ENCODE measurements at places on chromosomes 2 and 18.

DNA sequence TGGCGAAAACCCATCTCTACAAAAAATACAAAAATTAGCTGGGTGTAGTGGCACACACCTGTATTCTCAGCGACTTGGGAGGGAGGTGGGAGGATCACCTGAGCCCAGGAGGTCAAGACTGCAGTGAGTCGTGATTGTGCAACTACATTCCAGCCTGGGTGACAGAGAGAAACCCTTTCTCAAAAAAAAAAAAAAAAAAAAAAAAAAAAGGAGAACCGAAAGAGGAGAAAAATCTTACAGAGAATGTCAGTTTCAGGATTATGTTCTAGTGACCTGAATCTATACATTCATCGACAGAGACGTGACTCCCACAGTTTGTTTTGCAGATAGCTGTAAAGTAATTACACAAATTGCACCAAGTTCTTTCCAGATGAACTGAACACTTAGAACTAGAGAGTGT is 187.8 kb downstream of the FTCDNL1 start:
- no peak overlapping the region for H3K4me3 ChIP-seq
- no peaks in the 10 kb centered on the region for H3K4me1 ChIP-seq
- H3K36me3 ChIP-seq, result no peaks in the 10 kb centered on the region
- peak; percentile 36 for DNase-seq
- H3K27me3 ChIP-seq, result no peaks in the 10 kb centered on the region

- H3K36me3 ChIP-seq, result no peaks in the 10 kb centered on the region
- H3K4me3 ChIP-seq, result no peak overlapping the region
- H3K4me1 ChIP-seq, result no peaks in the 10 kb centered on the region
- no peak overlapping the region for H3K27ac ChIP-seq
- H3K27me3 ChIP-seq, result no peaks in the 10 kb centered on the region
Observed at GRCh38 chr2:62966991-62967390, 83.6 kb upstream of the OTX1 start.

GRCh38 chr18:23536204-23536603 is 32.9 kb downstream of the RMC1 start:
- H3K27ac ChIP-seq, result no peak overlapping the region
- H3K4me3 ChIP-seq, result no peak overlapping the region
- H3K27me3 ChIP-seq, result no peaks in the 10 kb centered on the region
- H3K36me3 ChIP-seq, result peaks cover 21% of the 10 kb centered on the region
- no peak for DNase-seq

DNA sequence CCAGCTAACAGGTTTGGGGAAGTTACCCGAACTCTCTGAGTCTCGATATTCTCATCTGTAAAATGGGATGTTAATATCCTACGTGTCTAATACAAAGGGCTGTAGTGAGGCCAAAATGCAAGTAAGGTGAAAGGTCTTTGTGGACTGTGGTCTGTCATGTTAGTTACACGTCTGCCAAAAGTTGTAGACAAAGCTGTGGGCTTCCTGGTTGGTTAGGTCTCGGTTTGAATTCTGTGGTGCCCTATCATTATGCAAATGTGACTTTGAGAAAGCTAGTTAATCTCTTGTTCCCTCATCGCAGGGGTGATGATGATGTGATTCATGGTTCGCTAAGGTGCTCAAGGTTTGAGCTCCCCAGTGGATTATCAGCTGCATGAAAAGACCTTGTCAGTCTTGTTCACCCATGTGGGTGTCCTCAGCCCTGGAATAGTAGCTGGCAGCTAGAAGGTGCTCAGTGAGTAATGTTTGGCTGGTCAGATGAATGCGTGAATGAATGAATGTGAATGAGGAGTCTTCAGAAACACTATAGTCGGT is 23.1 kb downstream of the TRIB2 start:
- no peak overlapping the region for H3K4me3 ChIP-seq
- no peak for DNase-seq
- no peaks in the 10 kb centered on the region for H3K27me3 ChIP-seq
- H3K36me3 ChIP-seq, result peaks cover 2% of the 10 kb centered on the region
- no peaks in the 10 kb centered on the region for H3K4me1 ChIP-seq

DNA sequence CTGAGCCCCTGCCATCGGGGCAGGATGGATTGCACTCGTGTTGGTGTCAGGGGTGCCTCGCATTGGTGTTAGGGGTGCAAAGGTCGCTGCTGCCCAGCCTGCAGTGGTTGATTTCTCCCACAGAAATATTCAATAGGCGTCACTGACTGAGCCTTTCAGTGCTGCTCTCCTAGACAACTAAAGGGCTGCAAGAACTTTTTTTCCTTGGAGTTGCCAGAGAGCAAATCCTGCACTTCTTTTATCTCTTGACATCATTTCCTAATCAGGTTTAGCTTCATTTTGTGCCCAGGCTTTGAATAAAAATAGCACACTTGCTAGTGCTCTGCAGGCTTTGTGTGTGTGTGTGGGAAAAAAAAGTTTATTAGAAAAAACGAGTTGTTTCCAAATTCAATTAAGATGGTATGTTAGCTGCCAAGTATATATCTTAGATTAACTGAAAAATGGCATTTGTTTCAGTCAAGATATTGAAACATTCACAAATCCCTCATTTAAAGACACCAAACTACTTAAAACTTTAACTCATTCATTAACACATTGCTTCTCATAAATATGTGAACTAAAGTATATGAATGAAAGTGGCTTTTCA is 125.6 kb downstream of the SOCS6 start:
- H3K4me3 ChIP-seq, result no peak overlapping the region
- H3K36me3 ChIP-seq, result no peaks in the 10 kb centered on the region
- H3K4me1 ChIP-seq, result no peaks in the 10 kb centered on the region
- no peak for DNase-seq
- no peaks in the 10 kb centered on the region for H3K27me3 ChIP-seq

- peaks cover 3% of the 10 kb centered on the region for H3K4me1 ChIP-seq
- H3K27ac ChIP-seq, result no peak overlapping the region
- no peak overlapping the region for H3K4me3 ChIP-seq
- no peaks in the 10 kb centered on the region for H3K27me3 ChIP-seq
Observed at GRCh38 chr2:35410431-35411061, 945.0 kb upstream of the CRIM1 start.

- H3K4me3 ChIP-seq, result no peak overlapping the region
- H3K27me3 ChIP-seq, result no peaks in the 10 kb centered on the region
- no peak for DNase-seq
- H3K27ac ChIP-seq, result no peak overlapping the region
- H3K4me1 ChIP-seq, result no peaks in the 10 kb centered on the region
- H3K36me3 ChIP-seq, result no peaks in the 10 kb centered on the region
Observed at GRCh38 chr2:65595630-65596029, 163.2 kb upstream of the SPRED2 start.

- no peak for DNase-seq
- H3K36me3 ChIP-seq, result no peaks in the 10 kb centered on the region
- no peak overlapping the region for H3K4me3 ChIP-seq
- H3K27ac ChIP-seq, result no peak overlapping the region
Observed at GRCh38 chr2:141994066-141994465, 136.8 kb downstream of the LRP1B start.

- peaks cover 16% of the 10 kb centered on the region for H3K4me1 ChIP-seq
- H3K4me3 ChIP-seq, result no peak overlapping the region
- H3K27ac ChIP-seq, result no peak overlapping the region
- no peaks in the 10 kb centered on the region for H3K36me3 ChIP-seq
Observed at GRCh38 chr18:4352746-4353551, 102.2 kb downstream of the DLGAP1 start.

GRCh38 chr2:96498021-96498431 is 7.1 kb downstream of the NEURL3 start:
- H3K4me1 ChIP-seq, result no peaks in the 10 kb centered on the region
- H3K36me3 ChIP-seq, result no peaks in the 10 kb centered on the region
- no peak overlapping the region for H3K4me3 ChIP-seq
- DNase-seq, result peak; percentile 50
- no peaks in the 10 kb centered on the region for H3K27me3 ChIP-seq

GRCh38 chr2:20168048-20168726 is 56.7 kb downstream of the SDC1 start:
- H3K4me3 ChIP-seq, result no peak overlapping the region
- H3K27ac ChIP-seq, result no peak overlapping the region
- H3K4me1 ChIP-seq, result no peaks in the 10 kb centered on the region
- H3K27me3 ChIP-seq, result no peaks in the 10 kb centered on the region

- H3K36me3 ChIP-seq, result no peaks in the 10 kb centered on the region
- H3K27ac ChIP-seq, result no peak overlapping the region
- H3K4me3 ChIP-seq, result no peak overlapping the region
- H3K27me3 ChIP-seq, result no peaks in the 10 kb centered on the region
Observed at GRCh38 chr2:8860239-8860638, 22.8 kb upstream of the KIDINS220 start.

GRCh38 chr2:217851191-217852020 is 151.4 kb downstream of the TNS1 start:
- H3K27ac ChIP-seq, result no peak overlapping the region
- H3K4me1 ChIP-seq, result no peaks in the 10 kb centered on the region
- H3K27me3 ChIP-seq, result no peaks in the 10 kb centered on the region

DNA sequence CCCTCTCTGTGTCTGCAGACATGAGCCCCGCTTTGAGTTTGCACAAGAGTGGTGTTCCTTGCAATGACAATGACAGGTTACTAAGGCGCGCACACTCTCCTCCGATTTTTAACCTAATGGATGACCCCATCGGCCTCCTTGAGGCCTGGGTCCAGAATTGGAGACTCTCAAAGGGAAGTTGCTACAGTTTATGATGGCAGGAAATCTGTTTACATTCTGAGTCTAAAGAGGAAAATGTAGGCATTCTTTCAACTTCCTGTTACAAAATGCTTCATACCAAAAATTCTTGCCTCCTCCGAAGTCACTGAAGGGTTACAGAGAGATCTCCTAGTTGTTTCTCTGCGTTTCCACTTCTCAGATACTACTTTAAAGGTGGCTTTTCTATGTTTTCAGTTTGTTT is 225.3 kb upstream of the AGAP1 start:
- DNase-seq, result peak; percentile 37
- H3K27ac ChIP-seq, result no peak overlapping the region
- no peaks in the 10 kb centered on the region for H3K4me1 ChIP-seq
- no peaks in the 10 kb centered on the region for H3K36me3 ChIP-seq
- no peaks in the 10 kb centered on the region for H3K27me3 ChIP-seq
- H3K4me3 ChIP-seq, result no peak overlapping the region

GRCh38 chr2:36373149-36373926 is 17.8 kb downstream of the CRIM1 start:
- no peaks in the 10 kb centered on the region for H3K36me3 ChIP-seq
- H3K27ac ChIP-seq, result peak overlapping the region; percentile 35
- peaks cover 46% of the 10 kb centered on the region for H3K4me1 ChIP-seq
- no peak for DNase-seq
- no peak overlapping the region for H3K4me3 ChIP-seq

DNA sequence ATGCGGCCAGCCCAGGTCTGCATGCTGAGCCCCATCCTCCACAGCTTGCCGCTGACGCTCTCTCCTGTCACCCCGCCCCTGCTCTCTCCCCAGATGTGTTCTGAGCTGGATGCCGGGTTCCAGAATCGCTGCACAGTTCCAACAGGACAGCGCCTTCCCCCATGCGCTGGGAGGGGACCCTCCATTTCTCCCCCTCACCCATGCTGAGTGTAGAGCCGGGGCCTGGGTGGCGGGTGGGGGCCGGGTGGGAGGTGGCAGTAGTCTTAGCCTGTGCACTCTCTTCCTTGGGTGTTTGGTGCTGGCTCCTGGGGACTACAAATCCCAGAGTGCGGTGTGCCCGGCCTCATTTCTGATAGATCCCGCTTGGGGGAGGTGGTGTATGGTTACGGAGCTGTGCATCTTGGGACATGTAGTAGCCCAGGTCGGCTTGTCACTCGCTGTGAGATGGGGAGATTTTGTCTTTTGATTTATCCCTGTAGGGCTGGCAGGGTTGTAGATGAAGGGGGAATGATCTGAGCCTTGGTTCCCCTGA is 6.8 kb downstream of the DNAJB2 start:
- no peaks in the 10 kb centered on the region for H3K27me3 ChIP-seq
- peaks cover 5% of the 10 kb centered on the region for H3K4me1 ChIP-seq
- no peaks in the 10 kb centered on the region for H3K36me3 ChIP-seq
- no peak overlapping the region for H3K27ac ChIP-seq
- H3K4me3 ChIP-seq, result no peak overlapping the region

DNA sequence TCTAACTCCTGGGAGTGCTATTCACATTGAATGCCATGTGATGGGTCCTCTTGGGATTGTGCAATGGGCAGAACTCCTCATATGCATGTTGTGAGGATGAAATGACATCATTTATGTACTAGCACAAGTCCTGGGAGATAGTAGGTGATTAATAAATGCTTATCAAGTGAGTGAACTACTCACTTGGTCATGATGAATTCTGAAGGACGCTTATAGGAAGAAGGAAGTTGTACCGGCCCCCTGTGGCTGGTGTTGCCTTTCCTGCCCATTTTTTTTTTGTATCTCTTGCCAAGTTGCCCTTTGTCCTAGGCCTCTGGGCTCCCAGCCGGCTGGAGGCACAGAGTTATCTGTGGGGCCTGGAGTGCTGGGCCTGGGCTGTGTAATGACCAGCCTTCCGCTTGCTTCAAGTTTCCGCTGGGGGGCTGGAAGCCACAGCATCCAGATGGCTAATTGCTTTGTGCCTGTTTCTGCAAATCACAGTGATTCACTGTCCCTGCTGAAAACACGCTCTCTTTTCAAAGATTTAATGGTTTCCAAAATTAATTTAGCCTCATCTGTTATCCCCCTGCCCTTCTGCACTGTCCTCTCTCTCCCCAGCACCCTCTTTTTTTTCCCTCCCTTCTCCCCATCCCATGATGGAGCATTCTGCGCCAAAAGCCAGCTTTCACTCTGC is 33.7 kb upstream of the MRPL33 start:
- no peak for DNase-seq
- H3K27ac ChIP-seq, result no peak overlapping the region
- H3K27me3 ChIP-seq, result no peaks in the 10 kb centered on the region
- H3K4me3 ChIP-seq, result no peak overlapping the region

- no peaks in the 10 kb centered on the region for H3K27me3 ChIP-seq
- no peak overlapping the region for H3K4me3 ChIP-seq
- H3K4me1 ChIP-seq, result peaks cover 2% of the 10 kb centered on the region
Observed at GRCh38 chr2:26654061-26654340, 12.8 kb upstream of the CIB4 start.

DNA sequence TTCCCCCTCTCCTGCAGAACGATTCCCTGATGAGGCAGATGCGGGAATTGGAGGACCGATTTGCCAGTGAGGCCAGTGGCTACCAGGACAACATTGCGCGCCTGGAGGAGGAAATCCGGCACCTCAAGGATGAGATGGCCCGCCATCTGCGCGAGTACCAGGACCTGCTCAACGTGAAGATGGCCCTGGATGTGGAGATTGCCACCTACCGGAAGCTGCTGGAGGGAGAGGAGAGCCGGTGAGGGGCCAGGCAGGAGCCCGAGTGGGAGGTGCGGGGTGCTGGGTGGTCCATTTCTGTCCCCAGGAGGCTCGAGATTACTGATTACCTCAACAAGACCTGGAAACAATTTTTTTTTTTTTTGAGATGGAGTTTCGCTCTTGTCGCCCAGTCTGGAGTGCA is 3.1 kb downstream of the DES start:
- peaks cover 8% of the 10 kb centered on the region for H3K27me3 ChIP-seq

- DNase-seq, result no peak
- H3K4me1 ChIP-seq, result no peaks in the 10 kb centered on the region
- no peak overlapping the region for H3K27ac ChIP-seq
- no peaks in the 10 kb centered on the region for H3K27me3 ChIP-seq
Observed at GRCh38 chr2:172614932-172615331, 59.0 kb downstream of the PDK1 start.

- no peak overlapping the region for H3K4me3 ChIP-seq
- no peaks in the 10 kb centered on the region for H3K4me1 ChIP-seq
- H3K36me3 ChIP-seq, result no peaks in the 10 kb centered on the region
- no peak for DNase-seq
- H3K27ac ChIP-seq, result no peak overlapping the region
- no peaks in the 10 kb centered on the region for H3K27me3 ChIP-seq
Observed at GRCh38 chr2:175766880-175767279, 235.2 kb downstream of the LNPK start.

- no peaks in the 10 kb centered on the region for H3K27me3 ChIP-seq
- H3K36me3 ChIP-seq, result no peaks in the 10 kb centered on the region
- no peaks in the 10 kb centered on the region for H3K4me1 ChIP-seq
- no peak overlapping the region for H3K4me3 ChIP-seq
Observed at GRCh38 chr2:207513551-207514257, 16.1 kb upstream of the CREB1 start.

Measured in mesendoderm (in vitro differentiated cells).